ENCODE measurements at places on chromosomes 5 and 9. TPM values are rescaled to one million over a fixed set of nuclear protein-coding genes. Genes with fewer than 3 reads are reported as not detected.

GRCh38 chr5:123059455-123059854 lies 22.9 kb upstream of the PPIC start:
- DNase-seq = no peak
- no peak overlapping the region for H3K27ac ChIP-seq
- no peak overlapping the region for H3K4me3 ChIP-seq
- no peaks in the 10 kb centered on the region for H3K36me3 ChIP-seq
- no peaks in the 10 kb centered on the region for H3K4me1 ChIP-seq

GRCh38 chr9:72589667-72590521 lies 68.5 kb downstream of the TMC1 start:
- no peak for DNase-seq
- peaks cover 40% of the 10 kb centered on the region for H3K4me1 ChIP-seq
- no peak overlapping the region for H3K27ac ChIP-seq
- no peaks in the 10 kb centered on the region for H3K36me3 ChIP-seq
- H3K27me3 ChIP-seq = no peaks in the 10 kb centered on the region

- H3K36me3 ChIP-seq = no peaks in the 10 kb centered on the region
- H3K27me3 ChIP-seq = peaks cover 4% of the 10 kb centered on the region
- no peak for DNase-seq
- no peaks in the 10 kb centered on the region for H3K4me1 ChIP-seq
- no peak overlapping the region for H3K4me3 ChIP-seq
- no peak overlapping the region for H3K27ac ChIP-seq
Measured at GRCh38 chr5:58405175-58405574, 54.7 kb downstream of the PLK2 start.

GRCh38 chr5:172579403-172579990 lies 61.6 kb upstream of the NEURL1B start:
- H3K4me3 ChIP-seq = no peak overlapping the region
- no peak overlapping the region for H3K27ac ChIP-seq

- H3K27ac ChIP-seq = no peak overlapping the region
- DNase-seq = no peak
- no peaks in the 10 kb centered on the region for H3K36me3 ChIP-seq
- H3K4me3 ChIP-seq = no peak overlapping the region
Measured at GRCh38 chr9:113854310-113854709, 21.8 kb upstream of the ZNF618 start.

DNA sequence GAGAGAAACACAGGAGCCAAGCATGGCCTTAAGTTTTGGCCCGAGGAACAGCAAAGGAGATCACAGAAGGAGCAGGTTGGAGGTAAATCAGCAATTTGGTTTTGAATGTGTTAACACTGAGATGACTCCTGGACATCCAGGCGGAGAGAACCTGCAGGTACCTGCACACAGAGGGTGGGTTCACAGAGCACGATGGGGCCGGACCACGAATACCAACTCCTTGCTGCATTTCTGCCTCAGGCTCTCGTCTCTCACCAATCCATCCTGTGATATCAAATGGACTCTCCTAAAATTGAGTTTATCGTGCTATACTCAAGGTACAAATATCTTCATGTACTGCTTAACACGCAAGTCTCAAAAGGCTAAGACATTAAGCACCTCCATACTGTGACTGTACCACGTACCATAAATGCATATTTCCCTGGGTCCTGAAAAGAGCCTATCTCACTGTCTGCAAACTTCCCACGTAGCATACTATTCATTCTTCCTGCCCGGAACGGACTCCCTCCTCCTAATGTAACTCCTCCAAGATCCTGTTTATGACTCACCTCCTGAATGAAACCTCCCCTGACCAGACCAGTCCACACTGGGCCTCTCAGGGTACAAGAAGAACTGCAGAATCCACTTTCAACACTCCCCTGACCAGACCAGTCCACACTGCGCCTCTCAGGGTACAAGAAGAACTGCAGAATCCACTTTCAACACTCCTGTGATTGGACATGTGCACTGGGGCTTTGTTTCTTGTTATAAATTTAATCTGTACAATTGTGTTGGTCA lies 380.8 kb upstream of the RFX3 start:
- H3K4me1 ChIP-seq = peaks cover 4% of the 10 kb centered on the region
- H3K4me3 ChIP-seq = no peak overlapping the region
- DNase-seq = no peak
- no peaks in the 10 kb centered on the region for H3K36me3 ChIP-seq

Gene TXNDC15
- total RNA-seq = 42.6 TPM

Gene HACD4
- total RNA-seq = 13.3 TPM

Gene KIAA0825
- 2.0 TPM for total RNA-seq

Gene SLC45A2
- total RNA-seq = 0.34 TPM
